ENCODE measurements at places on chromosomes 7 and 10. TPM values are rescaled to one million over a fixed set of nuclear protein-coding genes. Genes with fewer than 3 reads are reported as not detected.

DNA sequence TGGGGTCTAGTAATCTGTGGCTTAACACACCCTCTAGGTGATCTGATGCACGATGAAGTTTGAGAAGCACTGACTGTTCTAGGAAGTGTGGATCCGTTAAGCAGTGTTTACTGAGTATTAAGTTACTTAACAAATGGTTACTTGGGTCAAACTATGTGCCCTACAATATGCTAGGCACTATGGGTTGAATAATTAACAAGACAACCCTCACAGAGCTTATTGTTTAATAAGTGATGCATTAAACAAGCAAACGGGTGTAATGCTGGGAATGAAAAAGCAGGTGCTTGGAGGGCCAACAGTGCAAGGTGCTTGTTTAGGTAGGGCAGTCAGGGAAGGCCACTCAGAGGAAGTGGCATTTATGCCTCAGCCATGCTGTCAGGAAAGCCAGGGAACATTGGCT, 378.0 kb upstream of the PODXL start:
- DNase-seq: no peak

DNA sequence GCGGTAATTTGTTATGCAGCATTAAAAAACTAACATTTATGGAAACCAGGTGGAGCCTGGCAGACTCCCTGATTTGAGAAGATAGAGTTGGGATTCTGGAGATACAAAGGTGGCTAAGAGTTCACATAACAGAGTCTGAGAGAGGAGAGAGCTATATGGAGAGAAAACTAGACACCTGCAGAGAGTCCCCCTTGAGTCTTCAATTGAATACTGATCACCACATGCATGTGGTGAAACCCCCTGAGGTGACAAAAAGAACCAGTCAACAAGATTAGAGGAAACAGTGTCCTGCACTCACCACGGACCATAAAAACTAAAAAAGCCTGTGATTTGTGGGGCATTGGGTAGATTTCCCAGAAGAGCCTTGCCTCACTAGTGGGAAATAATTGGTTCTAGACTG, 10.1 kb downstream of the GIMAP2 start:
- DNase-seq: no peak

GRCh38 chr7:94406696-94407095, 12.0 kb downstream of the COL1A2 start:
- DNase-seq: no peak

The PALD1 gene
- total RNA-seq: 0.41 TPM
